CD4-positive, alpha-beta T cell treated with Interleukin-15 for 4 hours (primary cell): ENCODE measurements at places on chromosomes 6 and 20.

DNA sequence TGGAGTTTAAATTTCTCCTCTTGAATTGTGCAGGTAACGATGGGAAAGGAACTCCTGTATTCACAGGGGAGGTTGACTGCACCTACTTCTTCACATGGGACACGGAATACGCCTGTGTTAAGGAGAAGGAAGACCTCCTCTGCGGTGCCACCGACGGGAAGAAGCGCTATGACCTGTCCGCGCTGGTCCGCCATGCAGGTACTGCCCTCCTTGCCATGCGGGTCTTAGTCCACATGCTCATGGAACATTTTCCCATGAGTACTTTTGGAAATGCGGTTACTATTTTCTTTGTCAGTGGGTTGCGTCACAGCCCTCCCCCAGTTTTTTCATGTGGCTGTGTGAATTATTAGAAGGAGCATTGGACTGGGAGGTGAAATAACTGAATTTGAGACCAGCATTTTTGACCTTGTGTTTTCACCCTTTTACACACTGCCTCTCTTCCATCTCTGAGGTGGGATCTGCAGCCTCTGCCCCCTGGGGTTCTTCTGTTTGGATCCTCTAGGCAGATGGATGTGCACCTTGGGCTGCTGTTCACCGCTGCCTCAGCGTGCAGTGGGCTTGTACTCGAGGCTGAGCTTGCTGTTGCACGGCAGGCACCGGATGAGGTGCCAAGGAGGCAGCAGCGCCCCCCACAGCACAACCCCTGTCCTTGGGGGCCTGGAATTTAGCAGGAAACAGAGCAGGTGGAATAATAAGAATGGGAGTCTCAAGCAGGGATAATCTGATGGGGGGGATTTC, 71.8 kb downstream of the IGF2R start:
- no peak for DNase-seq

DNA sequence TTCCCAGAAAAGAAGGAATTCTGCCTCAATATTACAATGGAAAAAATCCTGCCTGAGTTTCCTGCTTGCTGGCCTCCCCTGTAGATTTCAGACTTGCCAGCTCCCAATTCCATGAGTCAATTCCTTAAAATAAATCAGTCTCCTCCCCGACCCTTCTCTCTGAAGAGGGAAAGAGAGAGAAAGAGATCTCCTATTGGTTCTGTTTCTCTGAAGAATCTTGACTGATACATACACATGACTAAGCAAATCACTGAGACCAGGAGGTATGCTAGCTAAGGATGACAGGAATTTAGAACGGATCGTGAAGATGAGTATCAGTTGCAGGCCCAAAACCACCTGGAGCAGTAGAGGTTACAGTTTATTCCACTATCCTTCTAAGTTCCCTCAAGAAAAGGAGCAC, 11.3 kb upstream of the RBM24 start:
- no peak for DNase-seq

- no peak for DNase-seq
Observed at GRCh38 chr6:107622269-107622668, 132.4 kb downstream of the SOBP start.

- DNase-seq, result no peak
Observed at GRCh38 chr6:166346965-166347364, 4.6 kb upstream of the SFT2D1 start.

- DNase-seq, result no peak
Observed at GRCh38 chr20:47960277-47960676, 175.0 kb upstream of the SULF2 start.

- no peak for DNase-seq
Observed at GRCh38 chr6:85428486-85428885, 21.4 kb upstream of the NT5E start.

DNA sequence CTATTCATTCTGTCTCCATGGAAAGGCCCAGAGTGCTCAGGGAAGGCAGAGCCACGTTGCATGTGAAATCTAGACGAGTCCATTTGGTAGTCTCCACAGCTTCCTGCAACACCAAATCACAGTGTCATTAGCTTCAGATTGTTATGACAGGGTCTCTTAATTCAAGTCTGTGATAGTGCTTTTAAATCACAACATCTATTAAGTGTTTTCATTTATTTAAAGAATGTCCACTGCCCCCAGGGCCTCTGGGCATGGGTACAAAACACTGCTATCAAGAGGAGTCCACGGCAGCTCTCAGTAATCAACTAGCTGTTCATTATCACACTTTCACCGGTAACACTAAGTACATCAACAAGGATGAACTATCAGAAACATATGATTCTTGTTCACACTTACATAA, 455.9 kb upstream of the JARID2 start:
- DNase-seq, result no peak

GRCh38 chr6:62272114-62272513, 13.9 kb downstream of the KHDRBS2 start:
- DNase-seq, result no peak

DNA sequence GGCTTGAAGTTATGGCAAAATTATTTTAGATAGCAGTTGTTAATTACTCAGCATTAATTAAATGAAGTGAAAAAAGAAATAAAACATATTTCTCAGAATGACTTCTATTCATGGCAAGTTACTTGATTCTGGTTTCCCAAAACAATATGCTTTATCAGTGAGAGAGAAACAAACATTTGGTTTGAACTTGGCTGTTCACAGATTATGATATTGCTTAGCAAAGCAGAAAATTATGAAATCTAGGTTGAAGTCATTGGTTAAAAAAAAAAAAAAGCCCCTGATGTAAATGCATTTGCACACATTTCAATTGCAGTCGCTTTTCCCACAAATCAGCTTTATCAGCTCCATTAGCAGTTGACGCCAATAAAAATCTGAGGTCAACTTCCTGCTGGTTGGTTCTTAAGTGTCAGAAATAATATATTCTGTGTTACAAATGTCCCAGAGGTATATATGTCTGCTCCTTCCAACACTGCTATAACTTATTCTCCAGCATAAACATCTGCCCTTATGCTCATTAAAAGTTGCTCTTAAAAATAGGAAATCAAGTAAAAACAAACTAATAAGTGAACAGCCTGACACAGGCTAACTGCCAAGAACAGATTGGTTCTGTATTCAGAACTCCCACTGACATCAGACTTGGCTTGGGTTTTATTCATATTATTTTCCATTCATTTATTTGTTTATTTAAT, 275.4 kb downstream of the PHF3 start:
- no peak for DNase-seq

- DNase-seq, result peak; percentile 25
Observed at GRCh38 chr6:6610031-6610591, 21.6 kb downstream of the LY86 start.

- DNase-seq, result peak; percentile 25
Observed at GRCh38 chr6:137767911-137768690, 99.0 kb upstream of the TNFAIP3 start.

DNA sequence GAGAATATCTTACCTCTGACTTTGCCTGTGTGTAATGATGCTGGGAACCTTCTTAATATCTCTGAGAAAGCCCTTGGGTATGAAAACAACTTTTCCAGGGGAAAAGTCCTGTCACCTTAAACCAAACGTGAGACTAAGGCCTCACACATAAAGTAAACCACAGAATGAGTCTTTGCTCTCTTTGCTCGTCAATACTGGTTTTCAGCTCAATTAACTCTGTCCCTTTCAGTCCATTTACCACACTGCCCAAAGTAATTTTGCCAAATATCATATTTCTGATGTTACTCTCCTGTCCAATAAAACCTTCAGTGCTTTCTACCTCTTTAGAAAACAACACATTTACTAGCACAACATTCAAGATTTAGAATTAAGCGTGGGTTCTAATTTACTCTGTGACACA, 100.5 kb upstream of the HMGCLL1 start:
- DNase-seq, result no peak

- DNase-seq, result no peak
Observed at GRCh38 chr6:55652429-55652828, 73.4 kb upstream of the HMGCLL1 start.

- DNase-seq, result no peak
Observed at GRCh38 chr20:36663031-36663430, 17.0 kb upstream of the SLA2 start.

GRCh38 chr20:23086056-23086566, at the start of gene CD93:
CD93 (minus strand) TSS chr20:23086324; CDS start chr20:23086192, 132 bp downstream.
- peak; percentile 11 for DNase-seq

GRCh38 chr6:48403587-48403986, 292.6 kb upstream of the PTCHD4 start:
- no peak for DNase-seq

- DNase-seq, result peak; percentile 34
Observed at GRCh38 chr20:4592316-4593148, 129.2 kb upstream of the PRND start.
